ENCODE measurements at places on chromosomes 13 and 19.
A peak's percentile ranks its signal among the peaks of the same experiment; 100 is the strongest.

- no peak for DNase-seq
Observed at GRCh38 chr19:48455908-48456562, 661 bp downstream of the KCNJ14 start.

DNA sequence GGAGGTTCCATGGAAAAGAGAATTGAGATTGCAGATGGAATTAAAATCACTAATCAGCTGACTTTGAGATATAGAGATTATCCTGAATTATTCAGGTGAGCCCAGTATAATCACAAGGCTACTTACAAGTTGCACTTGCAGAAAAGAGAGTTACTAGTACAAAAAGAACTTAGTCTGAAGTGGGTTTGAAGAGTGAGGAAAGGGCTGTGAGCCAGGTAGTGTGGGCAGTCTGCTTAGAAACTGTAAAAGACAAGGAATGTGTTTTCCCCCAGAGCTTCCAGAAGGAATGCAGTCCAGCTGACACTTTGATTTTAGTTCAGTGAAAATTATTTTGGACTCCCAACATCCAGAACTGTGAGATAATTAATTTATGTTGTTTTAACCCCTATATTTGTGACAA is 285.4 kb upstream of the GPC6 start:
- no peak for DNase-seq

GRCh38 chr19:48498595-48499311 is 12.9 kb downstream of the LMTK3 start:
- no peak for DNase-seq

GRCh38 chr19:48477698-48478338 is 8.6 kb downstream of the CYTH2 start:
- DNase-seq, result no peak

DNA sequence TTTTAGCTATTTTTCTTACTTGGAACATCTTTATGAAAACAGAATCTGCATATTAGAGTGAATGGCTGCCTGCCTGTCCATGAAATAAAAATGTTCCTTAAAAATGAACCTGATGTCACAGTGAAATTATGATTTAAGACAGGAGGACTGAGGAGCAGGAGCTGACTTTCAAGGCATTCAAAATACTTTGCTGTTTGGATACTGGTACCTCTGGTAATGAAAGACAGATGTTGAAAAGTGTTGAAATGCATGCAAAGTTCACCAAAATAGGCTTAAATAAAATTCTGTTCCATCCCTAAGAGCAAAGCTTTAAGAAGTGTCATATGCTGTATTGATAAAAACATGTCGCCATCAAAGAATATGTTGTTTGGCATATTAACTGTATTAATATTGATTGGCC is 1.7 kb downstream of the ARHGEF7 start:
- no peak for DNase-seq

GRCh38 chr19:51628153-51628939 is 1.9 kb downstream of the SIGLEC5 start:
- DNase-seq, result no peak

DNA sequence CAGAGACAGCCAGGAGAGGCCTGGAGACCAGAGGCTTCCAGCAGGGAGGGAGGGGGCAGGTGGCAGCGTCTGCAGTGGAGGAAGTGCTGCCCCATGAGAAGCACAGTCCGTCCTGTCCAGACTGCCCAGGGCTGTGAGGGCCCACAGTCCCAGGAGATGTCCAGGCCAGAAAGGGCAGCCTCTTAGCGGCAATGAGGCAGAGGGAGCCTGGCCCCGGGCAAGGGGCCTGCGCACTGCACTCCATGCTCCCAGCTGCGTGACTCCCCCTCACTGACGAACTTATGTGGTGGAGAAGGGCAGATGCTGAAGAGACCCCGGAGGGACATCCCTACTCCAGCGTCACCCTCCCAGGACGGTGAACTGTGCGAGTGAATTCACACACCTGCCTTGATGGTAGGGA is 115.3 kb downstream of the SOX1 start:
- no peak for DNase-seq

GRCh38 chr13:76331943-76332712 is 554.1 kb downstream of the KCTD12 start:
- no peak for DNase-seq

DNA sequence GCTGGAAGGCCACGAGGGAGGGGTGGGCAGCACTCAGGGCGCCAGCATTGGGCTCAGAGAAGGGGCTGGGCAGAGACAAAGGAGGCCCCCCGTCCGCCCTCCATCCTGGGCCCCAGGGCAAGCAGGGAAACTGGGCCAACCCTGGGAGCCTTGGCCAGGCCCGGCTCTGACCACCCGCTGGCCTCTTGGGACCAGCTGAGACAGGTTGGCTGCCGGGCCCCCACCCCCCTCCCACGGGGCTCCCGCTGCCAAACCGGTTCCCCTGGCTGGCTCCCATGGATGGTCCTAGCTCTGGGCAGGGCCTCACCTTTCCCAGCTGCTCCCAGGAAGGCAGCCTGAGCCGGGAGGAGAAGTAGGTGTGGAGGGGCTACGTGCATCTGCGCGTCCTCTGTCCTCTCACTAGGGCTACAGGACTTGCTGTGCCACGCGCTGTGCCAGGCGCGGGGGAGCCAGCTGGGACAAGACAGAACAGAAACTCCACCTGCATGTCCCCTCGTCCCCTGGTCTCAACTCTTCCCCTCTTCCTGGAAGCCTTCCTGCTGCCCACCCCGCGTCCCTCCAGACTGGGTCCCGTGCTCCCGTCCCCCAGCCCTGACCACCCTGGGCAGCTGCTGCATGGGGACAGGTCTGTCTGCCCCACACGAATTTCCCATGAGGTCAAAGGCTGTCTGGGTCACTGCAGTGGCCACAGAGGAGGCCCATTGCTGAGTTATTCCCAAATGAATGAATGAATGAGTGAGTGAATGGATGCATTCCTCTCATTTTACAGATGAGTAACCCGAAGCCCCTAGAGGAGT is 29.1 kb upstream of the NCCRP1 start:
- DNase-seq, result no peak

DNA sequence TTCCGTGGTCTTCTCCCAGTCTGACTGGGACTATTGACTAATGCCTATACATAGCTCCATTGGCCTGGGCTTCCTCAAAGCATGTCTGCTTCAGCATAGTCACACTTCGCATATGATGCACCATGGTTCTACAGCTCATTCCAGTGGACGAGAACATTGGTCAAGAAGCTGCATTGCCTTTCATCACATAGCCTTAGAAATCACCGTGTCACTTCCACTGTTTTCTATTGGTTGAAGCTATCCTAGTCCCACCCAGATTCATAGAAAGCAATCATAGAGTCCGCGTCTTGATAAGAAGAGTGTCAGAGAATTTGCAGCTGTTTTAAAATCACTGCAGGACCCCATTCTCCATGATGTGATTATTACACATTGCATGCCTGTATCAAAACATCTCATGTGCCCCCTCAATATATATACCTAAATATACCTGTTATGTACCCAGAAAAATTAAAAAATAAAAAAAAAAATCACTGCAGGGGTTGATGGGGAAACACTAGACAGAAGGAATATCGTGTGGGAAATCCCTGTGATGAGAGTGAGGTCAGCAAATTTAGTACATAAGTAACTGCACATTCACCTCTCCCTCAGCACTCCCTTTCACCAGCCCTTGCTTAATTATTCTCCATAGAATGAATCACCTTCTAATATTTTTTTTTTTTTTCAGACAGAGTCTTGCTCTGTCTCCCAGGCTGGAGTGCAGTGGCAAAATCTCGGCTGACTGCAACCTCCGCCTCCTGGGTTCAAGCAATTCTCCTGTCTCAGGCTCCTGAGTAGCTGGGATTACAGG is 2.2 kb upstream of the ARHGAP33 start:
- no peak for DNase-seq

- no peak for DNase-seq
Observed at GRCh38 chr19:57192077-57192420, 749 bp downstream of the ZNF264 start.

DNA sequence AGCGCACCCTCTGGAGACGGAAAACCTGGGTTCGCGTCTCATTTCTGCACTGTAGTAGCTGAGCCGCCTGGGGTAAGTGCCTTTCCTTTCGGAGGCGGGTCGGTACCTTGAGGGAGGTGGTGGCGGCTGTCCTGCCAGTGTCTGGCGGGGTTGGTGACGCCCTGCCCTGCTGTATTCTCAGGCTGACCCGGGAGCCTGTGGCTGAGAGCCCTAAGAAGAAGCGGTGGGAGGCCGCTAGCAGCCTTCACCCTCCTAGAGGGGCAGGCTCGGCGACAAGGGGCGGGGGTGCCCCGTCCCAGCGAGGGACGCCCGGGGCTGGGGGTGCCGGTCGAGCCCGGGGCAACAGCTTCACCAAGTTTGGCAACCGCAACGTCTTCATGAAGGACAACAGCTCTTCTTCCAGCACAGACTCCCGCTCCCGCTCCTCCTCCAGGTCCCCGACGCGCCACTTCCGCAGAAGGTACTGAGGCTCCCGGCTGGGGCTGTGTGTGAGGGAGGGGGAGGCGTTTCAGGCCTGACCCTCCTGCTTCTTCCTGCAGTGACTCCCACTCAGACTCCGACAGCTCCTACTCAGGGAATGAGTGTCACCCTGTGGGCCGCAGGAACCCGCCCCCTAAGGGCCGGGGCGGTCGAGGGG is 6.9 kb downstream of the LENG8 start:
- no peak for DNase-seq

DNA sequence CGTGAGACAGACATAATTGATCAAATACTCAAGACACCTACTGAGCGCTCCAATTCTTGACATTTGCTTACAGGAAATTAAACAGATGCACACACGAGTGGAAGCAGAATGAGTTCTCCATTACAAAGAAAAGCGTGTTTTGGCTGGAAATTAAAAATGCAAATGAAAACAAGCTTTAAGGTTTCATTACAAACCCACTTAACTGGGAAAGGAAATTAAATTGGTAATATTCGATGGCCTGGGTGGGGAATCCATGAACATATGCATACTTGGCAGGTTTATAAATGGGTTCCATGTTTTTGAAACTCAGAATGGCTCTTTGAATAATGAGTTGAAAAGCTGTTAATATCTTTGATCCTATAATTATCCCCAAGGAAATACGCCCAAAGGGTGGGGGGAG is 178.0 kb downstream of the IER2 start:
- DNase-seq, result no peak

DNA sequence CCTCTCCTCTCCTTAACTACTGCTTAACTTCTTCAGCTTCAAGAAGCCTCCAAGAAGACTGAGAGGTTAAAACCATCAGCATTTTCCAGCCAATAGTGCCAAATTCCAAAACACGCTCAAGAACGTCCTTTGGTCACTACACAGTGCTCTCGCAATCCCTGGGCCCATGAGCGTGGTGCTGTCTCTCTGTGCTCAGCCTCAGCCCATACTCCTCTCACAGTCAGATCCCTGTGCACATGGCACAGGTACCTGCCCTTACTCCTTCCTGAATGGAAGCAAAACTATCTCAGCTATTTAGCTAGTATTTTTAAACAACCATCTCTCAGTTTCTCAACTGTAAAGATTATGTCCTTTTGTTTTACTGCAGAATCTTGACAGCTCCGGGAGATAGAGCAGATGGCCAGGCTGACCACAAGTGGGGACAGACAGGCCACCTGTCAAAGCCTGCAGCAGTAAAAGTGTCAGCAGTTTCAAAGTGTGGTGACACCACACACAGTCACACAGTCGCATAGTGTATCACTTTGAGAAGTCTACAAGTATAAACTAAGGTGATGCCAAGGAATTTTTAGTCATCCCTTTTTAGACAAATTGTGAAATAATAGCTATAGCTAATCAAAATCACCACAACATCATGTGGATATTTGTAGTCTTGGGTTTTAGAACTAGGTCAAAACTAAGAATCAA is 35.7 kb downstream of the DZIP1 start:
- DNase-seq, result no peak

GRCh38 chr13:50080911-50081678 is 65.9 kb downstream of the KCNRG start:
- DNase-seq, result peak; percentile 62

DNA sequence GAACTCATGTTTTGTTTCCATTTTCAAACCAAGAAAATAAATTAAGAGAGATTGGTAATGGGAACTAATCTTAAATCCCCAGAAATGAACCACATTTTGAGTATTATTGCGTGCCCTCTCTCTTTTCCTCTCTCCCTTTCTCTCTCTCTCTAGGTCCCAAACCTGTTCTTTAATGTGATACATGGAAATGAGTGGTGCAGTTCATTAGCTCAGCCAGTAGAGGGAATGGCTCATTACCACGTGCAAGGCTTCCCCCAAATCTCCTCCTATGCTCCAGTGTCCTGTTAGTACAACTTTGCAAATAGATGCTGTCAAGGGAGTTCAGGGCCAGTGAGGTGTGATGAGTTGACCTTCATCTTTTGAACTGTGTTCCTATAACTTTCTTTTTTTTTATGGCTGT is 178.4 kb downstream of the FGF9 start:
- DNase-seq, result peak; percentile 16

Data from central memory CD4-positive, alpha-beta T cell (primary cell).